ENCODE measurements at places on chromosomes 12 and 14.

GRCh38 chr14:99313234-99313633, 41.2 kb upstream of the BCL11B start:
- DNase-seq: no peak
- no peaks in the 10 kb centered on the region for H3K27me3 ChIP-seq
- H3K27ac ChIP-seq: no peak overlapping the region
- no peaks in the 10 kb centered on the region for H3K36me3 ChIP-seq

GRCh38 chr14:77864580-77864979, 64.7 kb downstream of the ADCK1 start:
- H3K36me3 ChIP-seq: no peaks in the 10 kb centered on the region
- DNase-seq: no peak
- no peaks in the 10 kb centered on the region for H3K27me3 ChIP-seq

GRCh38 chr14:96263347-96264199, 7.6 kb downstream of the BDKRB1 start:
- no peak overlapping the region for H3K27ac ChIP-seq
- H3K27me3 ChIP-seq: no peaks in the 10 kb centered on the region
- H3K36me3 ChIP-seq: no peaks in the 10 kb centered on the region
- H3K4me3 ChIP-seq: no peak overlapping the region
- DNase-seq: no peak

- H3K27me3 ChIP-seq: no peaks in the 10 kb centered on the region
- no peak overlapping the region for H3K4me3 ChIP-seq
- DNase-seq: no peak
- no peak overlapping the region for H3K27ac ChIP-seq
Observed at GRCh38 chr12:107379852-107380567, 286.7 kb upstream of the CRY1 start.

DNA sequence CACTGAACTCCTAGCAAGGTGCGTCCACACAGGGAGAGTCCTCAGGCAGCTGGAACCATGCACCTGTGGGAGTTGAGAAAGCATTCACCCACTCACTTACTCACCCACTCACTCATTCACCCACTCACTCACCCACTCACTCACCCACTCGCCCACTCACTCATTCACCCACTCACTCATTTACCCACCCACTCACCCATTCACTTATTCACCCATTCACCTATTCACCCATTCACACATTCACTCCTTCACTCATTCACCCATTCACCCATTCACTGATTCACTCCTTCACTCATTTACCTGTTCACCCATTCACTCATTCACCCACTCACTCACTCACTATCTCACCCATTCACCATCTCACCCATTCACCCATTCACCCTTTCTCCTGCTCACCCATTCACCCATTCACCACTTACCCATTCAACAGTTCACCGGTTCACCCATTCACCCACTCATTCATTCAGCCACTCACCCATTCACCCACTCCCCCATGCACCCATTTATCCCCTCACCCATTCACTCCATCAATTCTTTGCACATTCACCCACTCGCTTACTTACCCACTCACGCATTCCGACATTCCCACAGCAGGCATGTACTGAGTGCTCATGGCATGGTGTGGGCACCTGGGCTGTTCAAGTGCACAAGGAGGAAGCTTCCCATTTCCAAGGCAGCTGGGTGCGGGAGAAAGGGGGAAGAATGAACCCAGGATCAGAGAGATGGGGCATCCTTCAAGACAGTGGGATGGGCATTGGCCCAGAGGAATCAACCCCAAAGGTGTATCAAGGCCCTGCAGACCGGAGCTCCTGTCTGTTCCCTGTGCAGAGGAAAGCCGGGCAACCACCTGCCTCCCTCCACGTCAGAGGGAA, 135.2 kb upstream of the C14orf180 start:
- peak overlapping the region; percentile 41 for H3K4me3 ChIP-seq
- no peaks in the 10 kb centered on the region for H3K36me3 ChIP-seq
- H3K4me1 ChIP-seq: no peaks in the 10 kb centered on the region
- no peak overlapping the region for H3K27ac ChIP-seq
- H3K27me3 ChIP-seq: peaks cover 14% of the 10 kb centered on the region

GRCh38 chr14:71116568-71117122, 209.4 kb downstream of the PCNX1 start:
- peaks cover 8% of the 10 kb centered on the region for H3K4me1 ChIP-seq
- H3K36me3 ChIP-seq: peaks cover 27% of the 10 kb centered on the region
- no peak overlapping the region for H3K4me3 ChIP-seq
- no peak for DNase-seq

DNA sequence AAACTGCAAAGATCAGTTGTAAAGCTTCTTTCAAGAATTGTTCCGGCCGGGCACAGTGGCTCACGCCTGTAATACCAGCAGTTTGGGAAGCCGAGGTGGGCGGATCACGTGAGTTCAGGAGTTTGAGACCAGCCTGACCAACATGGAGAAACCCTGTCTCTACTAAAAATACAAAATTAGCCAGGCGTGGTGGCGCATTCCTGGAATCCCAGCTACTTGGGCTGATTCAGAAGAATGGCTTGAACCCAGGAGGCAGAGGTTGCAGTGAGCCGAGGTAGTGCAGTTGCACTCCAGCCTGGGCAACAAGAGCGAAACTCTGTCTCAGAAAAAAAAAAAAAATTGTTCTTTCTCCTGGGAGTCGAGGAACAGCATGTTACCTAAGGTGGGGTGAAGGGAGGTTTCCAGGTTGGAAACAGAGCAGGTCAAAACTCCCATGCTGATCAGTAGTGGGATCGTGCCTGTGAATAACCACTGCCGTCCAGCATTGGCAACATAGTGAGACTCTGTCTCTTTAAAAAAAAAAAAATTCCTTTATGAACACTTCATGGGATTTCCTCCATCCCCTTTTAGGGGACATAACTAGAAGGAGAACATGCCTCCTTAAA, 13.9 kb downstream of the FBXO34 start:
- H3K27ac ChIP-seq: no peak overlapping the region
- H3K36me3 ChIP-seq: peaks cover 2% of the 10 kb centered on the region
- DNase-seq: no peak
- no peaks in the 10 kb centered on the region for H3K4me1 ChIP-seq

GRCh38 chr12:122471324-122472226, 29.2 kb downstream of the ZCCHC8 start:
- no peaks in the 10 kb centered on the region for H3K4me1 ChIP-seq
- H3K36me3 ChIP-seq: peaks cover 53% of the 10 kb centered on the region
- H3K27ac ChIP-seq: no peak overlapping the region

- H3K4me1 ChIP-seq: no peaks in the 10 kb centered on the region
- H3K27me3 ChIP-seq: no peaks in the 10 kb centered on the region
- no peak overlapping the region for H3K27ac ChIP-seq
- H3K4me3 ChIP-seq: no peak overlapping the region
- no peak for DNase-seq
Observed at GRCh38 chr12:123571343-123571813, 13.0 kb upstream of the TMED2 start.

DNA sequence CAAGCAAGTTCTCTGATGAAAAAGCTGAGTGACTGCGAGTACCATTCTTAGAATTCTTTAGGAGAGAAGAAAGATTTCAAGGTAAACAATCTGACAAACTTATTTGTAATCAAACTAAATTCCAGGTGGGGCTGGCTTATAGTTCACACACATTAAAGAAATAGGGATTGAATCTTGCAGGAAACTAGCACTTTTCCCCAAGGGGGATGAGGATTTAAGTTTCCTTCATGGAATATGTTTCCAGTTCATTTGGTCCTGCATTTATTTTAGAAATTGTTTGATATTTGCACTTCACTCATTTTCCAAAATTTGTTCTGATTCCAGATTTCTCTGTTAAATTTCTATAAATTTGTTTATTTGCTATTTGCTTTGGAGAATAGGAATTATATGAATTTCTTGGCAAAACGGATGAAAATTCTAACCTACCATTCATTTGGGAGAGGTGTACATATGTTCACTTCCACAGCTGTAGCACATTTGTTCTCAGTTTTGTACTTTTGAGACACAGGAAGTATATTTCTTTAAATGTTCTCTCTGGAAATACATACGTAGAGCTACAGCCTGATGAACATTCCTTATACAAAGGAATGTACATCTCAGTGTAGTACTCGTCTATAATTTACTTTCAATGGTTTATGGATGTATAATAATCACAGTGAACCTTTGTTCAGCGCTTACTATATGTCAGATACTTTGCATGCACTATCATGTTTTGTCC, 145.5 kb downstream of the AKAP6 start:
- H3K4me3 ChIP-seq: no peak overlapping the region
- H3K36me3 ChIP-seq: no peaks in the 10 kb centered on the region
- no peak overlapping the region for H3K27ac ChIP-seq
- H3K4me1 ChIP-seq: peaks cover 14% of the 10 kb centered on the region

DNA sequence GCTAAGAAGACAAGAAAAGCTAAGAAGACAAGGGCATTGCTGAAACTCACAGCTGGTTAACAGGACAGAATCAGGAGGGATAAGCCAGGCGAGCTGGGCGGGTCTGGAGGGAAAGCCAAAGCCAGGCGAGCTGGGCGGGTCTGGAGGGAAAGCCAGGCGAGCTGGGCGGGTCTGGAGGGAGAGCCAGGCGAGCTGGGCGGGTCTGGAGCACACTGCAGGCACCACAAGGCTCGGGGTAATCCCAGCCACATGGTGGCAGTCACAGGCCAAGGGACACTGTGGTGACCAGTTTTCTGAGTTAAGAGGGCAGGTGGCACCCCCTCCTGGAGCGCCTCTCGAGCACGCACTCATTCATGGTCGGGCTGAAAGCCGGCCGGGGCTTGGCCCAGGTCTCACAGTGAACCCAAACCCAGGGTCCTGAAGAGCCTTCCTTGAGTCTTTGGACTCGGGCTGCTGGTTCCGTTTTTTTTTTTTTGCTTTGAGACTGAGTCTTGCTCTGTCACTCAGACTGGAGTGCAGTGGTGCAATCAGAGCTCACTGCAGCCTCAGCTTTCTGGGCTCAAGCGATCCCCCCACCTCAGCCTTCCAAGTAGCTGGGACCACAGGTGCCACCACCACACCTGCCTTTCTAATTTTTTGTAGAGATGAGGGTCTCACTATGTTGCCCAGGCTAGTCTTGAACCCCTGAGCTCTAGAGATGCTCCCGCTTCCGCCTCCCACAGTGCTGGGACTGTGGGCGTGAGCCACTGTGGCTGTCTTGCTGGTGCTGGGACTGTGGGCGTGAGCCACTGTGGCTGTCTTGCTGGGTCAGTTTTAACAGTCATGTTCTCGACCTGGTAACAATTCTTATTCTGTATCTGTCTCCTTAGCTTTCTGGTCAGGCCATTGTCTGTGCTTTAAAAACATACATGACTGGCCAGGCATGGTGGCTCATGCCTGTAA, 40.2 kb downstream of the HSP90AA1 start:
- H3K4me1 ChIP-seq: no peaks in the 10 kb centered on the region
- H3K36me3 ChIP-seq: peaks cover 96% of the 10 kb centered on the region
- H3K27me3 ChIP-seq: no peaks in the 10 kb centered on the region
- DNase-seq: peak; percentile 71
- no peak overlapping the region for H3K4me3 ChIP-seq

GRCh38 chr12:123233505-123234308, 471 bp downstream of the MTRFR start:
- DNase-seq: no peak
- peaks cover 5% of the 10 kb centered on the region for H3K36me3 ChIP-seq
- peaks cover 5% of the 10 kb centered on the region for H3K4me1 ChIP-seq
- peak overlapping the region; percentile 96 for H3K4me3 ChIP-seq
- no peaks in the 10 kb centered on the region for H3K27me3 ChIP-seq
